GM23248 (cell line): ENCODE measurements at places on chromosomes 3 and 15.

GRCh38 chr3:13740795-13741194 lies 139.1 kb downstream of the WNT7A start:
- DNase-seq = no peak

DNA sequence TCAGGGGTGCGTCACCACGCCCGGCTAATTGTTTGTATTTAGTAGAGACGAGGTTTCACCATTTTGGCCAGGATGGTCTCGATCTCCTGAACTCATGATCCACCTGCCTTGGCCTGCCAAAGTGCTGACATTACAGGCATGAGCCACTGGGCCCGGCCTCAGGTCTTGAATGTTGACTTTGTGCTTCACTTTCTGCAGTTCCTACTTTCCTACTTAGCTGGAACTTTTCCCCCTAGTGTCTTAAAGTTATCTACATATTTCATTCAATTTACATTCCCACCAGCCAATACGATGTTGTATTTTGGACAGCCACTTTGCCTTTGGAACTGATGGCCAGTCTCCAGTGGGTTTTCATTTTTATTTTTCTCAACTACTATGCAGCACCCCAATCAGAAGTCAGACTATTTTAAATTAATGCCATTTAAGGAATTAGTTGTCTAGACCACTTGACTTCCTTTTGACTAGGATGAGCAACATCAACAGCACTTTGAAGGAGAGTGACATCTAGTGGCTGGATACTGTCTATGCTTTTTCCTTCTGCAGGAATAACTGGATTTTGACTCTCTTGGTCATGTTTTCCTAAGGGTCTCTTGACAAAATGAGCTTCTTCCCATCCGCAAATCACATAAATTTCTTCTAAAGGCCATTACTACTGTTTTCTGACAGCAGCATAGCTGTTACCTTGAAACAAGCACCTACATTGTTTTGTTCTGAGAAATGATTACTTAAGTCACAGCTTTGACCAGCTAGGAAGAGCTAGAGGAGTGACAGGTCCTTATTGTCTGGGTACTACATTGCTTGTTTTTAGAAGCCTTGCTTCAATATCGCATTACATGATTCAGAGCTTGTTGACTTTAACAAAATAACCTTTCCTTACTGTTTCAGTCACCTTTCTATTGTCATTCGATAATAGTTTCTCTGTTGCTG lies 140.2 kb downstream of the ITPR1 start:
- DNase-seq = peak; percentile 74

DNA sequence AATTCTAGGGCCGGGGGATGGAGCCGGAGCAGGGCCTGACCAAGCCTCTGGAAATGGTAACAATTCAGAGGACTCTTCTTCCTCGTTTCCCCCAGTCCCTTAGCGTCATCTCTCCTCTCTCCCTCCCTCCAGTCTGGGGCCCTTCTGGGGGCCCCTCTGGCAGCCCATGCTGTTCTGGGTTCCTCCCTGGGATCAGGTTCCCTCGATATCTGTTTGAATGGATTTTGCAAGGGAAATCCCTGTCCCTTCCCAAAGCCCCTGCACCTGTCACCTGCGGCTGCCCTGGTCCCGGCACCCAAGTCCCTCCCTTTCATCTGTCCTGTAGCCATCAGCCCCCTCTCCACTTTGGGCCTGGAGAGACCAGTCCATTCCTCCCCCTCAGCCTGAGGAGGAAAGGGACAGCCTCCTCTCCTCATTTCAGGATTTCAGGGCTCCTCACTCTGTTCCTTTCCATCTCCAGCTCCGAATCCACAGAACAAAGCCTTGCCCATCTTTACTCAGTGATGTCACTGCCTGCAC lies 1.7 kb upstream of the PLCB2 start:
- DNase-seq = no peak

- DNase-seq = peak; percentile 36
Observed at GRCh38 chr3:67415511-67415910, 238.9 kb downstream of the SUCLG2 start.

- DNase-seq = peak; percentile 55
Observed at GRCh38 chr3:188389711-188390342, 235.9 kb downstream of the LPP start.

DNA sequence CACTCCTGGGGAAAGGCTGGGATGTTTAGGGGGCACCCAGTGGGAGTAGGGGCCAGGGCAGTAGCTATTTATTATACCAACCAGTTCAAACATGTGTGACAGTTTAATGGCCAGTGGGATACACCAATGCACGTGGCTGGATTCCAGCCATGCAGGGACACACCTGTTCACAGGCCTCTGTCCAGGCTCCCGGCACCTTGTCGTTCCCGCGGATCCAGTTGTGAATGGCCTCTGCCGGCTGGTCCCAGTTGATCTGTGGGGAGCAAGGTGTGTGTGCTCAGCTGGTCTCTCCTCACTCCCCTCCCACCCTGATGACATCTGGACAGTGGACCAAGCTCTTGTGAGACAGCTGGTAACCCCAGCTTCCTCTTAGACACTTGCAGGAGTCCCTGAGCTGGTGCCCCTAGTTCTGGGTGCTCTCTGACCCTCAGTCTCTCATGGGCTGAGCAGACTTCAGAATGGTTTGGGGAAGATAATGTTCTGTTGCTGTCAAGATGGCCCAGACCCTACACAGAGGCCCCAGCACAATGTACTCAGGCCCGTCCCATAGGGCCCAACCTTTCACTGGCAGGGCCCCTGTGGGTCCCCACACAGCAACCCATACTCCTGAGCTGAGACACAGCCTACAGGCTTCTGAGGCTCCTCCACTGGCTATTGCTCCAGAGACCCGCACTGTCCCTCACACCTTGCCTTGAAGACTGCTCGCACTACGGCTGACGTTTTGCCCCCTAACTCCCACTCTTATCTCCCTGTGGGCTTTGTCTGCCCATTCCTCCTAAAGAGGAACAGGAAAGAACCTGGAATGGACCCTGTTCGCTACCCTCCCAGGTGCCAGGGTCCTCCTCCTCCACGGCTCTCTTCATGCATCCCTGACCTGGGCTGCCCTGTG lies 25.8 kb downstream of the ALDH1L1 start:
- no peak for DNase-seq

GRCh38 chr3:12005951-12006625 lies 1.9 kb downstream of the SYN2 start:
- DNase-seq = no peak
